ENCODE measurements at places on chromosomes 12 and 14.

DNA sequence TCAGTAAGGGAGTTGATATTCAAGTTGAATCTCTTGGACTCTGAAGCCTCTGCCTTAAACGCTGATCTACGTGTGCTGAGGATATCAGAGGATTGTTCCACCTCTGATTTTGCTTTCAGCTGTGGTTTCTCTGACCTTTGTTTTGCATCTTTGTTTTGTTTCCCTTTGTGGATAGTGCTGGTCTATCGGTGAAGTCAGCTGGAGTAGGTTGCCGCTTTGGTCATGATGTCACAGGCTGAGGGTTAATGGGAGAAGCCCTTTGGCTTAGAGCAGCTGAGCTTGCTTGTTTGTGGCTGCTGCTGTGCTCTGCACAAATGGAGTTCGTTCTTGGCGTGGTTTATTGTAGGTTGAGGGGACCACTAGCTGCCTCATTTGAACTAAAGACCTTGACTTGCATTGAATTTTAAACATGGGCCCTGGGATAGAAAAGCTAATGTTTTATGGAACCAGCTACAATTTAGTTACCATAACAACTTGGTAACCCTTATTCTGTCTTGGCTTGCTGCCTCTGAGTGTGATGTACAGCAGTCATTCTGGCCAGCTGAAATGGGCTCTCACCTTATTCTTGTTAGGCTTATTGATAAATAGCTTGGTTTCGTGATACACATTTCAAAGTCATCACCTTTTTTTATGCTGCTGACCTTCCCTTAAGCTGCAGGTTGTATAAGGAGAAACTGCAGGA, 284.5 kb upstream of the E2F7 start:
- no peak for DNase-seq

GRCh38 chr14:68397371-68397811, 395.5 kb downstream of the ZFP36L1 start:
- DNase-seq: no peak

GRCh38 chr14:88879022-88879421, 54.6 kb downstream of the TTC8 start:
- no peak for DNase-seq

DNA sequence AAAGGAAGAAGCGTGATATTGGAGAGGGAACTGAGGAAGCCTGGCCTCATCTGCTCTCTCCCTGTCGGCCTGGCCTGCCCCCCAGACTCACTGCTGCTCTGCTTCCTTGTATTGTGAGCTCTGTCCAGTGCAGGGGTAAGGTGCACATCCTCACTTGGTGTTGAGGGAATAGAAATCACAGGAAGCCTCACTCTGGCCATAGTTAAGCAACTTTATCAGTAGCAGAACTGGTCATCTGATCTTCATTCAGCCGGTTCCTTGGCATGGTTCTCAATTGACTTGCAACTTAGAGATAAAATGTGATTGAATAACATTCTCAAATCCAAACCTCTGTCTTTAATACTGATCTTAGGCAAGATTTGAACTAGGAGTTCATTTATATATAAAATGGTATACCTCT, 11.5 kb upstream of the CCDC175 start:
- DNase-seq: no peak

DNA sequence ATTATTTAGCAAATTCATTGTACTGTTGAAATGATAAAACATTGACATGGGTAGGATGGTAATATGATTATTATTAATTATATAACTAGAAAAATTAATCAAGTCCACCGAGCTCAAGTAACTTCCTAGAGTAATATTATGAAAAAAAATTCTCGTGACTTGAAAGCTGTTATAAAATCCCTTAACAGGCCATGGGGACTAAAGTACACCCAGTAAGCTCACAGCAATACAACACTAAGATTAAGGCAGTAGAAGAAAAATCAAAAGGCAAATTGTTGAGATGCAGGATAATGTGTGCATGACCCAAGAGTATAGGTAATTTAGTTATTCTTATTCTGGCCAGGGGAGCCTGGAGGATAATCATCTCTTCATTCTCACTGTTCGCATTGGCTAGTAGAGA, 162.6 kb upstream of the LRIG3 start:
- DNase-seq: no peak

DNA sequence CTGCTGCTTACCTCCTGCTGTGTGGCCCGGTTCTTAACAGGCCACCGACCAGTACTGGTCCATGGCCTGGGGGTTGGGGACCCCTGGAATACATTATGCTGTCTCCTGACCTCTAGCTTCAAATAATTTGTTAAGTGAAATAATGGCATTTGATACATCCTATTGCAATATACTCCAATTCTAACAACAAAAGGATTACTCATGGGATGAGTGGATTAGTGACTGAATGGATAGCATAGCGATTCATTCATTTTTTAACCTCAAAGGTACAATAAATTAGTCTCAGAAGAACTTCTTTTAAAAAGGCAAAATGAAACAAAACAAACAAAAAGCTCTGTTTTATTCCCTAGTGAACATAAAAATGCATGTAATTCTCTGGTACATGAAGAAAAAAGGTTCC, 147.9 kb upstream of the PKP2 start:
- DNase-seq: no peak

DNA sequence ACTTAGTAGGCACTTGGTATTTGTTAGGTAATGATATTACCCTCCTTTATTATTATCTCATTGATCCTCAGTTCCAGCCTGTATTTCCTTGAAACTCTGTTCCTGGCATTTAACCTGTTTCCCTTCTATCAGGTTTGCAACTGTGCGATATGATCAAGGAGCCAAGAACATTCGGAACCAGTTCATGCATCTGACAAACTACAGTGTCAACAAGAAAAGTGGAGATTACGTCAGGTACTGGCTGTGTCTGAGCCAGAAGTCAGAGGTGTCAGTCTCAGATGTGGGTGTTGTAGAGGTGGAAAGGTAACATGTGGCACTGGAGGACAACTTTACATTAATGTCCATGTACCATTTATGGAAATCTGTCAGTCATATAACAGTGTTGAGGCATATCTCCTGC, 56.7 kb downstream of the TTLL5 start:
- DNase-seq: no peak

GRCh38 chr12:98294051-98294805, 221.2 kb upstream of the TMPO start:
- DNase-seq: no peak

GRCh38 chr14:90109858-90110257, 48.1 kb downstream of the KCNK13 start:
- DNase-seq: no peak

- no peak for DNase-seq
These were observed 16.0 kb upstream of the LRP6 start for GRCh38 chr12:12282761-12283425.

DNA sequence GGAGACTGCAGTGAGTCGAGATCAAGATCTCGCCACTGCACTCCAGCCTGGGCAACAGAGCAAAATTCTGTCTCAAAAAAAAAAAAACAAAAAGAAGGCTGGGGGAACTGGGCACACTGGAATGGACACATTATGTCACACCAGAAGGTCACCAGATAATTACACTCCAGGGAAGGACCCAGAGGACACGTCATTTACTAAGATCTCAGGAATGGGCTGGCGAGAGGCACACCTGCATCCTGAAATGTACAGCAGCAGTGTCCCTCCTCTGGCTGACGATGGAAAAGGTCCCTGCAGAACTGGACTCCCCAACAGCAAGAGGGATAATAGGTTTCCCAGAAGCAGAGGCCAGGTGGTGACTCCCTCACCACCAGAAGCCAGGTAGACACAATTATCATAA, 243.5 kb downstream of the BCL11B start:
- no peak for DNase-seq

- DNase-seq: no peak
These were observed 55.4 kb downstream of the KCNJ8 start for GRCh38 chr12:21718944-21719650.

- no peak for DNase-seq
These were observed 131.1 kb downstream of the CACNA1C start for GRCh38 chr12:2183556-2184541.

DNA sequence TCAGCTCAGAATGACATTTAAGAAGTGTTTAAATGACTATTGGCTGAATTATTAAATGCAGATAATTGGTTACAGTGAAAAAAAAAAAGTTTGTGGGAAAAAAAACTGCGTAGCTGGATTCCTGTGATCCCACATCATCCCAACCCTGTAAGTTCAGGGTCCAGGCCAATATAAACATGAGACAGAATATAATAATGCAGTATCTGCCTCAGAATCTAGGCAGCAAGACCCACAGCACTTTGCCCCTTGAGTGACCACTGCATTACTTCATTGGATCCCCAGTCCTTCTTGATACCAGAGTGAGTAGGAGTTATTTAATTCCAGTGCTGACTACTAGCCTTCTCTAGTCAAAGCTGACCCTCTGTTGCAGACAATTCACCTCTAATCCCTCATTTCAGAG, 272.6 kb downstream of the CCER1 start:
- no peak for DNase-seq

GRCh38 chr14:34857689-34858449, 17.3 kb downstream of the BAZ1A start:
- DNase-seq: no peak

- no peak for DNase-seq
These were observed 42.1 kb downstream of the GPR68 start for GRCh38 chr14:91202234-91202974.

DNA sequence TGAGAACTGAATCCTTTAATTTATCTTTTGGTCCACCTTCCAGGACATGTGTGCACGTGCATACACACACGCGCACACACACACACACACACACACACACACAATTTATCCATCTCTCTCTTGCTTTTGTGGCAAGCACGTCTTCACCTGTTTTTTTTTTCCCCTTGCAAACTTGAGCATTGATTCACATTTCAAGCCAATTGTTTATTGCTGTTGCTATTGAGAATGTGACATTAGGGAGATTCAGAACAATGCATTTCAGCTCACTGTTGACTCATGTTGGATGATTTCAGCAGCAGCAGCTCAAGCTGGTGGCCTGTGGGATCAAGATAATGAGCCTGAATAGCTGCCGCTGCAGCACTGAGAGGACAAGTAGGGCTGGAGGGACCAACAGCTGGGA, 128.9 kb downstream of the SNAPC1 start:
- no peak for DNase-seq

DNA sequence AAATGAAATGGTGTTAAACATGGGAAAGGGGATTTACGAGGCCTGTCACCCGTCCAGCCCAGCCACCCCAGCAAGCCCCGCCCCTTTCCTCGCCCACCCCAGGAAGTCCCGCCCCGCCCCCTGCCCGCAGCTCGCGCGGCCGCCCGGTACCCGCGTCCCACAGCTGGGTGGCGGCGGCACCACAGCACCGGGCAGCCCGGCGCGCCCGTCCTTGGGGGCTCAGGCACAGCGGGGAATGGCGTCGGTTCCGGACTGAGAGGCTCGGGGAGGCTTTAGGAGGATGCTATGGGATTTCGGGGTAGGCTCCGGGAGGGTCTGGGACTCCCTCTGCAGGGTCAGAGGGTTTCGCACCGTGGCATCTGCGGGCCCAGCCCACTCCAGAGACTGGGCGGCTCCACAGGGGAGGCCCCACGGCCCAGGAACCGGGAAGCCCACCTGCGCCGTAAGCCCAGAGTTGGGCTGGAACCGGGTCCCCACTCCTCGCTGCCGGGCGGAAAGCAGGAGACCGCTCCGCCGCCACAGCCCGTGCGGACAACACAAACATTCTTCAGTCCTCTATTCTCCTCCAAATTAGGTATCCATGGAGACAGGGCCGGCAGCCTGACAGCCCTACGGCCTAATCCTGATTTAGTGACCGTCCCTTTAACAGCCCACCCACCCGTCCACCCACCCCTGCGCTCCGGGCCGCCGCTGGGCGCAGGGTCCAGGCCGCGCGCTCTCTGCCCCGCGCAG, 1.4 kb downstream of the FIGNL2 start:
- DNase-seq: peak; percentile 25

DNA sequence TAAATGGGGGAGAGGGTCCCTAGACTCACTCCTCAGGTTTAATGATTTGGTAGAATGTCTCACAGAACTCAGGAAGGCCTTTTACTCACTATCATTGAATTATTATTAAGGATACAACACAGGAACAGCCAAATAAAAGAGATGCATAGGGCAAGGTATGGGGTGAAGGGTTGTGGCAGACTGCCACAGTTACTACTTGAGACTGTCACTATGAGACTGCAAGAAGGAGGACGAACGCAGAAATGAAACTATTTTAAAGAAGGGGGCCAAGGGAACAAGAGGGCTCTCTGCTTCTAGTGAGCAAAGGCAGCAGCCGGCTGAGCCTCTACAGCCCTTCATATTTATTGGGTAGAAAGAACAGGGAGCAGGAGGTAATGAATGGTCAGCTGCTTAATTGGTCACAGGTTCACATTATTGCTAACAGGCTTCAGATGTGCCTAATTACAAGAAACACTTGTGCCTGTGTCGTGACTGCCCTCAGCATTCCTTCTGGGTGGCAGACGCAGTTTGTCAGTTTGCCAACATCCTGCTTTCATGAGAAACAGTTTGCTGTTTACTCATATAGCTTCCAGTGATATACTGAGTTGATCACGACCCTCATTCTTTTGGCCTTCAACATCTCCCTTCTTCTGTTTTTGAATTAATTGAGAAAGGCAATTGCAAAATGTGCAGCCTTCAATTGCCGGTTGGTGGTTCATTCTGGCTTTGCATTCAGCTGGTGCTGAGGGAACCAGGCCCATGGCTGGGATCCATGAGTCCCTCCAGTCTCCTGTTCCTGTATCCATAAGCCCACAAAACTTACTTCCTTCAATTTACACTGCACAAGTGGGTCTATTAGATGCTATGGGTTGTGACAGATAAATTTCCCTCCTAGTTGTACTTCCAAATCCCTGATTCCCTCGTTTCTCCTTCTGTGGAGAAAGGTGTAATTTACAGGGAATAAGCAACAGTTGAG, 82.8 kb upstream of the PLEKHG7 start:
- no peak for DNase-seq

- peak; percentile 26 for DNase-seq
These were observed 923 bp upstream of the ITPR2 start for GRCh38 chr12:26833743-26834490.

DNA sequence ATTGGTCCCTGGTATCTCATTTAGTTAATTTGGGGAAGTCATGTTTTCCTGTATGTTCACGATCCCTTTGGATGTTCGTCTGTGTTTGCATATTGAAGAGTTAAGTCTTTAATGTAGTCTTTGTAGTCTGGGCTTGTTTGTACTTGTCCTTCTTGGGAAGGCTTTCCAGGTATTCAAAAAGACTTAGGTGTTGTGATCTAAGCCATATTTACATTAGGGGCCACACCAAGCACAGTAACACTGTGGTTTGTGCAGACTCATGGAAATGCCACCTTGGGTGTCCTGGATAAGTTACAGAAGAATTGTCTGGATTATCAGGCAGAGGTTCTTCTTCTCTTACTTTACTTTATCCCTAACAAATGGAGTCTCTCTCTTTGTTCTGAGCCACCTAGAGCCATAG, 380.3 kb downstream of the CCER1 start:
- DNase-seq: no peak

DNA sequence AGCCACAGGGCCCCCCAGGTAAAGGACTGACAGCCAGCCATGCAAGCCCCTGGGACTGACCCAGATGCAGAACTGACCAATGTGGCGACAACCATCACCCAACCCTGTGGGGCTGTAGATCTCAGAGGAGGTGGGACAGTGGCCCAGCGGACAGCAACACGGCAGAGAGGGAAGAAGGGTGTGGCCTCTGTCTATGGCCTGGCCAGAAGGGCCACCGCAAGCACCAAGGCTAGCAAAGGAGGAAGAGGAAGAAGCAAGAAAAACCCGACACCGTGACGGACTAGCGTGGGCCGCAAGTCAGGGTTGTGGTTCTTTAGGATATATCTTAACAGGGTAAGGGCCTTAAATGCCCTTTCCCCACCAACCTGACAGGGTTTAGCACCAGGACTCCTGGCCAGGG, 71.2 kb downstream of the ITPK1 start:
- DNase-seq: no peak

All from activated CD4-positive, alpha-beta T cell treated with anti-CD3 and anti-CD28 coated beads, Interleukin-2, amount 50 U/mL, for 4 hours (primary cell).